ENCODE measurements at places on chromosomes 11 and 22. TPM values are rescaled to one million over a fixed set of nuclear protein-coding genes. Genes with fewer than 3 reads are reported as not detected.
A peak's percentile ranks its signal among the peaks of the same experiment; 100 is the strongest.

DNA sequence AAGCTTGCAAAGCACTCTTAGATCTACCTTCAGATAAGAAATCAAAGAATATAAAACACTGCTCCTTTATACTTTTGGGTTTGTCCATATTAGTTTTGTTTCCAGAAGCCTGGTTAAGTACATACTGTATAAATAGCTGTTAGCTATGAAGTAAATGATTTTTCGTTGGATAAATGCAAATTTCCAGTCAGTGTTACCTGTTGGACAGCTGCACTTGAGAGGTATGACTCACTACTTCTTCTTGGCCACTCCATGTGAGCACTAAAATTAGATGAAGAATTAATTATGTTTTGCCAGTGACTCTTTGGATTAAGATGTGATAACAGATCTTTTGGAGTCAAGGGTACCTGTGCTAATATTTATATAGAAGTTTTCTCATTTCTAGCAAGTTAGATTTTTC lies 9.5 kb upstream of the TSG101 start:
- DNase-seq, result no peak

DNA sequence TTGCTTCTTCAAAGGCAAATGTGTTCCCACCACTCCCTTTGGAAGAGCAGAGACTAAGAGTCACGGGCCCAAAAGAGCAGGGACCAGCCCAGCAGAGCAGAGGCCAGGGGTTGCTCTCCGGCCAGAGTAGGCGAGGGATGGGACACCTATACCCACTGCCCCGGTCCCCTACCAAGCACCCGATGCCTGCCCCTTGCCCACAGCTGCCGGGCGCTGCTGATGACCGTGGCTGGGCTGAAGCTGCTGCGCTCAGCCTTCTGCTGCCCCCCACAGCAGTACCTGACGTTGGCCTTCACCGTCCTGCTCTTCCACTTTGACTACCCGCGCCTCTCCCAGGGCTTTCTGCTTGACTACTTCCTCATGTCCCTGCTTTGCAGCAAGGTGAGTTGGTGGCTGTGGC lies 10.7 kb upstream of the SIPA1 start:
- no peak for DNase-seq

DNA sequence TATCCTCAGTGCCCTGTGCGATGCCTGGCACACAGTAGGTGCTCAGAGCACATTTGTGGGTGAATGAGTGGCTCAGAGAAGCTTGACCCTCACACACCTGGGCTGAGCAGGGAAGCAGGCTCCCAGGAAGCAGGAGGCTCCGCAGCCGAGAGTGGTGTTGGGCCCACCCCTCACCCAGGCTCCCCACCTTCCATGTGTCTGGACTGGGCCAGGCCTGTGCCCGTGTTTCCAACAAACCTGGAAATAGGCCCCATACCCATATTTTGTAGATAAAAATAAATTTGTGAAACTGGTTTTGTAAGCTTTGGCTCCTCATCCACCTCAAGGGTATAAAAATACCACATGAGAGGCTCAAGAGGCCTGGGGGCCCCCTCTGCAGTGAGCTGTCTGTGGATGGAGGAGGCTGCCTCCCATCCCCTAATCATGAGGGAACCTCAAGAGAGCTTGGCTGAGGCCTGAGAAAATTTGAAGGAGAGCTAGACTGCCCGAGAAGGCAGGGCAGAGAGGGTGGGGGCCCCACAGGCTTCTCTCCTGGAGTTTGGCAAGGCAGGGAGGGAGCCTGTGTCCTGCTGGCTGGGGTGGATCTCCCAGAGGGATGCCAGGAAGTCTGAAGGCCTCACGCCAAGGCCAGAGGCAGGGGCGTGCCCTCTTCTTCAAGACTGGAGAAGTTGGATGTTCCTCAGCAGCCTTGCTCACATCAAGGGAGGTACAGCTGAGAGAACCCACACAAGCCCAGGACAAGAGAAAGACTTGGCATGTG lies 147.0 kb upstream of the NECTIN1 start:
- DNase-seq, result no peak

Gene ADAMTS8
- polyA plus RNA-seq, result 7.2 TPM

Gene TSSK2
- polyA plus RNA-seq, result not detected

GRCh38 chr22:23196165-23196564 lies 15.9 kb downstream of the BCR start:
- DNase-seq, result no peak

Gene KDM4E
- polyA plus RNA-seq, result not detected

- peak; percentile 38 for DNase-seq
Observed at GRCh38 chr22:29478326-29479276, 1.4 kb upstream of the NEFH start.

Gene FXYD6
- polyA plus RNA-seq, result 159 TPM

- DNase-seq, result no peak
Observed at GRCh38 chr11:94603587-94603986, 36.4 kb downstream of the PIWIL4 start.

GRCh38 chr11:7599209-7599608 lies 74.1 kb downstream of the CYB5R2 start:
- DNase-seq, result no peak

Gene OR52E8
- not detected for polyA plus RNA-seq

- peak; percentile 41 for DNase-seq
Observed at GRCh38 chr11:128814856-128815705, 52.0 kb downstream of the KCNJ1 start.

GRCh38 chr11:68659158-68659921 lies 25.0 kb upstream of the GAL start:
- DNase-seq, result peak; percentile 68

GRCh38 chr22:35893698-35894097 lies 134.9 kb downstream of the RBFOX2 start:
- peak; percentile 54 for DNase-seq

Gene MMP8
- 0.14 TPM for polyA plus RNA-seq

DNA sequence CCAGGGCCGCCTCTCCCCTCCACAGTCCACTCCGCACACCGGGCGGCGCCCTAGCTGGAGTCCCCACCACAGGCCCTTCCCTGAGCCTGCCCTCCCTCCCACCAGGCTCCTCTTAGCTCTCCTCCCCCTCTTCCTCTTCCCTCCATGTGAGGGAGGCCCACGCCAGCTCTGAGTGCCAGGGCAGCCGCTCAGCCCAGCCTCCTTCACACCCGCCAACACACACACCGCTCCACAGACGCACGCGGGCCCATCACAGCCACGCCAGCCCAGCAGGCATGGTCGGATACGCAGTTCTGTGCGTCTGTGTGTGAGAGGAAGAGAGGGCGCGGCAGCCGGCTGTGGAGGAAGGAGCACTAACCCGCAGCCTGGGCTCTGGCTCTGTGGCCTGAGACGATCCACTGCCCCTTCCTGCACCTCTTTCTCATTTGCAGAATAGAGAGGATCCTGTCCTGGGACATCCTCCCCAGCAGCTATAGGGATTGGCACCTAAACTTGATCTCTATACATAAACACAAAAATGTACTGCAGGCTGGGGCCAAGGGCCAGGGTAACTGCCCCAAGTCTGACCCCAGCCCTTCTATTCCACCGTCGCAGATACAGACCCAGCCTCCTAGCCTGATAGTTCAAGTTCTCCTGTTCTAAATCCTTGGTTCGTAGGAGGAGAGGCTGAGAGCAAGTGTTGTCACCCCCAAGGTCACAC lies 3.5 kb downstream of the CHRM4 start:
- no peak for DNase-seq

GRCh38 chr11:110123003-110123402 lies 29.8 kb downstream of the ZC3H12C start:
- no peak for DNase-seq

GRCh38 chr22:44351685-44352377 lies 39.1 kb upstream of the SHISAL1 start:
- DNase-seq, result no peak

GRCh38 chr11:312092-312816 lies 1.6 kb upstream of the IFITM1 start:
- no peak for DNase-seq

Gene CNTF
- polyA plus RNA-seq, result 0.72 TPM

DNA sequence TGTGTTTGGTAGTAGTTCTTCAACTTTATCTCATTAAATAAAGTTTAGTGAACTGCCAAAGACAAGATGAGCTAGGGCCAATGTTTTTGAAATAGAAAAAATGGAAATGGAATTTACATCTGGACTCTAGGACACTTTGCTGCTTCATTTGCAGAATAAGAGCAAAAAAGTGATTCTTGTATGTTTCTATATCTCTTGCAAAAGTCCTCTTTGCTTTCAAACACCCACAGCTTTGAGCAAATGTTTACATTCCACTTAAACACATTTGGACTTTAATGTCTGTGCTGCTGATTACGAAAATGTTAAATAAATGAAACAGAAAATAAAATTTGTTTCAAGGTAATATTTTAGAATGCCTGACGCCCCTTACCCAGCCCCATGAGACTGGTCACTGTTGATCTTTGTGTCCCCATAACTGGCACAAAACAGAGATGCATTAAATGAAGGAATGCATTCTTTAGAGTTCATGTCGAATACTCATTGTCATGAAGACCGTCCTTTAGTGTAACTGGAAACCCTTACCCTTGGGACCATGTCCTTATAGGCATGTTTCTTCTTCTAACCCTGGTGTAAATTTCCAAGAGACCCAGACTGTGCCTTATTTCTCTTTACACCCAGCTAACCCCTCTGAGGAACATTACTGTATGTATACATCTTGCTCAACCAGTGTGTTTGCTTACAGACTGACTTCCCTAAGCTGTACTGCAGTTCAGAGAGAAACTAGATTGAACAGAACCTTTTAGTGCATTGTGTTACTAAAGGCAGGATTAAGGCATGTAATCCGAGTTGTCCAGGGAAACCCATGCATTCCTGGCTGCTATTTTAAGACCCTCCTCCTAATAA lies 199.7 kb downstream of the NAV2 start:
- DNase-seq, result no peak

GRCh38 chr22:43408009-43408408 lies 3.8 kb upstream of the MPPED1 start:
- no peak for DNase-seq

DNA sequence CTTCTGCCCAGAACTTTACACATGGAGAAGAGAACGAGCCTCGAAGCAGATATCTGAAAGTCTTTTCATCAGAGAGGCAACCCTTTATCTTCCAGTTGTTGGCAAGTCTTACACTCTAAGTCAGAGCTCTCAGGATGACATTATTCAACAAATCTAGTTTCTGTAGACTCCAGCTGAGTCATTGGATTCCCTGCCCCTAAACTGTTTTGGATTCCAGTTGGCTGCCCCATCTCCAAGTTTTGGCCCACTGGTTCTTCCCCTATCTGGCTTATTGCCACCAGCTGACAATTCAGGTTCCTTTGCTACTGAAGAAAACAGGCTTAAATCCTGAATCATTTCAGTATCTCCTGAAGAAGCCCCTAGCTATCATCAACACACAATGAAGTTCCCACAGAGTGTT lies 14.2 kb downstream of the SAAL1 start:
- DNase-seq, result no peak

DNA sequence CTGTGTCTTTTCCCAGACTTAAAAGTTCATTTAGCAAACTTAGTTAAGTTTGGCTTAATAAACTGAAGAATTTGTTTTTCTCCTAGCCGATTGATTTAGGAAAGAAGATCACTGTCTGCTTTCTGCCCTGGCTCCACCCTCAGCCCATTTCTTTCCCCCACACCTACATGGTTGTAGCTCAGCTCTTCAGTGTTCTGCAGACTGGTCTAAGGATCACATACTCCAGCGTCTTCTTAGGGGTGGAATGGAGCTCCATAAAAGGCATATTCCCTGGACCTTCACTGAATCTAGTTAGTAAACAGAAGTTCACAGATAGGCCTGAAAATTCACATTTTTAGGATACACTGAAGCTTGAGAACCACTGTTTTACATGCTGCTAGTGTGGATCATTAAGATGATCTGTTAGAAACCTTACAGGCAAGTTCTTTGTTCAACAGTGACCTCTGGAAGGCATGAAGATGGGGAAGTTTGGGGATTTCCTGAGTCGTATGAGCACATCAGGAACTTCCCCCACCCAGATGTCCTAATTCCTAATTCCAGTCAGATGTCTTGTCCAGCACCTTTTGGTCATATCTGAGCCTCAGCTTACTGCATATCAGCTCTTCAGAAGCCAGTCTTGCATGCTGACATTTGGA lies 16.8 kb downstream of the PIWIL4 start:
- no peak for DNase-seq

- no peak for DNase-seq
Observed at GRCh38 chr22:19434401-19434800, 2.1 kb downstream of the MRPL40 start.

DNA sequence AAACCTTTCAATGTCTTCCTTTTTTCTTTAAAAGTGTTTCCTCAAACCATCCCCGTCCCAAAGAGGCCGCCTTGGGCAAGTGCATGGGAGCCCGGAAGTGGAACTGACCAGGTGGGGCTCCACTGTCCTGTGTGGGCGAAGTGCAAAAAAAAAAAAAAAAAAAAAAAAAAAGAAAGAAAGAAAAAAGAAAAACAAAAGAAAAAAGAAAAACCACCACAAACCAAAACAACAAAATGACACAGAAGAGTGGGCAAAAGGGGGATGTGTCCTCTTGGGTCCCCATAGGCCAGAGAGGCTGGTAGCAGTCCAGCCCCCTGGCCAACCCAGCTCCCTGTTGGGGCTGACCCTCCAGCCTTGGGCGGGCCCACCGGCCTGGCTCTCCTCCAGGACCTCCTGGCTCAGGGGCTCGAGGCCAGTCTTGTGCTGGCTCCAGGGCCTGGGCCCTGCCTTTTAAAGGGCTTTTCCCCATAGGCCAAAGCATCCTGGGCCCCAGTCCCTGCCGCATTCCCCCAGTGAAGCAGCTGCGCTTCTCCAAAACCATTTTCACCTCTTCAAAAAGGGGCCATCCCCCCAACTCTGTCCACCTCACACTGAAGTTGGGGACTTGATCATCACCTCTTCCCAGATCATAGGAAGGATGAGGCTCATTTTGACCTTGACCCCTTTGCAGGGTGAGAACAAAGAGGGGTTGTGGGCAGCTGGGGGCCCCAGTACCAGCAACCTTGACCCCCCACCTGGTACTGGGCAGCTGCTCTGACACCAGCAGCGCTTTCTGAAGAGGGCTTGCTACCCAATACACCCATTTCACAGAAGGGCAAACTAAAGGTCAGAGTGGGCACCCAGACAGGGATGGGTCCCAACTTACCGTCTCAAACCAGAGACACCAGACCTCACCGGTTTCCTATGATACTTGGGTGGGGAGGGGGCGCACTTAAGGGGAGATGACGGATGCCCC lies 9.4 kb downstream of the CBX6 start:
- DNase-seq, result no peak
